ENCODE measurements at places on chromosomes 1 and 21. TPM values are rescaled to one million over a fixed set of nuclear protein-coding genes. Genes with fewer than 3 reads are reported as not detected.

The TAF1A gene
- 1.4 TPM for polyA plus RNA-seq

The FAM78B gene
- polyA plus RNA-seq: 0.10 TPM

The C1orf226 gene
- 1.8 TPM for polyA plus RNA-seq

The NLRP3 gene
- polyA plus RNA-seq: 0.08 TPM

The PM20D1 gene
- 0.03 TPM for polyA plus RNA-seq

The JAM2 gene
- 0.14 TPM for polyA plus RNA-seq

The DNAJB4 gene
- 30.4 TPM for polyA plus RNA-seq

The TRIM46 gene
- polyA plus RNA-seq: 9.5 TPM

The BMP8A gene
- 0.16 TPM for polyA plus RNA-seq

The HSD3B1 gene
- polyA plus RNA-seq: not detected

The OR2T11 gene
- polyA plus RNA-seq: not detected

The KRTAP13-2 gene
- polyA plus RNA-seq: not detected

The RASSF5 gene
- polyA plus RNA-seq: 0.23 TPM

Data from endothelial cell of umbilical vein (primary cell).